Stomach (tissue), 19 donors: ENCODE measurements at places on chromosomes 2 and 18. TPM values are rescaled to one million over a fixed set of nuclear protein-coding genes. Genes with fewer than 3 reads are reported as not detected.

- no peak for DNase-seq
Observed at GRCh38 chr2:195313962-195314361, 343.1 kb upstream of the SLC39A10 start.

DYNAP gene
- not detected for total RNA-seq

DNA sequence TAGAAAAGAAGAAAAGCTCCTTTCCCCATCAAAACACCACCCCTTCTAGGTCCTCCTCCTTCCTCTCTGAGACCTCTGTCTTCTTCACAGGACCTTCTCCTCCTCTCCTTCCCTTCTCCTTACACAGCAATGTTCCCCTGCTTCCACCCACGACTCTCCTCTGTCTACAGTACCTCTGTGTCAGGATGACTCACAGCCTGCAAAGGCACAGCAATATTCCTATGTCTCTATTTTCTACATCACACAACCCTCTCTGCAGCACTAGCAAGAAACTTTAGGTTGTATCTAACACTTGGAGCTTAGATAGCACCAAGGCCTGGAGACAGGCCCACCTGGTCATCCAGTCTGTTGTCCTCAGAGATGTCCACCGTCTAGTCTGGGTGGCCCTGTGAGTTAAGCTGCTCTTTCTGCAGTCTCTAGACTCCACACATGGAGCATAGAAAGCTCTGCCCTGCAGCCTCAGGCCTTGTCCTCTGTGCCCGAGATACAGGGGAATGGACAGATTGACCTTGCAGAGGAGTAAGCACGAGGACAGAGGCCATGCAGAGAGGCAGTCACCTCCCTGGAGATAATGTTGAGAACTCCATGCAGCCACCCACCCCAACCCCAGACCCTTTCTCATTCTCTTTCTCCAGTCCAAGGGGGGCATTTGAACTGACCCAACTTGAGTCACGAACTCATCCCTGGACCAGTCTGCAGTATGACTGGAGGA, 212.0 kb downstream of the TNS1 start:
- DNase-seq: peak; percentile 20

- no peak for DNase-seq
Observed at GRCh38 chr18:76396792-76397191, 98.2 kb downstream of the ZNF516 start.

ECEL1 gene
- not detected for total RNA-seq

GRCh38 chr2:38167968-38168350, 92.0 kb upstream of the CYP1B1 start:
- no peak for DNase-seq

RAB27B gene
- 38.8 TPM for total RNA-seq

DNA sequence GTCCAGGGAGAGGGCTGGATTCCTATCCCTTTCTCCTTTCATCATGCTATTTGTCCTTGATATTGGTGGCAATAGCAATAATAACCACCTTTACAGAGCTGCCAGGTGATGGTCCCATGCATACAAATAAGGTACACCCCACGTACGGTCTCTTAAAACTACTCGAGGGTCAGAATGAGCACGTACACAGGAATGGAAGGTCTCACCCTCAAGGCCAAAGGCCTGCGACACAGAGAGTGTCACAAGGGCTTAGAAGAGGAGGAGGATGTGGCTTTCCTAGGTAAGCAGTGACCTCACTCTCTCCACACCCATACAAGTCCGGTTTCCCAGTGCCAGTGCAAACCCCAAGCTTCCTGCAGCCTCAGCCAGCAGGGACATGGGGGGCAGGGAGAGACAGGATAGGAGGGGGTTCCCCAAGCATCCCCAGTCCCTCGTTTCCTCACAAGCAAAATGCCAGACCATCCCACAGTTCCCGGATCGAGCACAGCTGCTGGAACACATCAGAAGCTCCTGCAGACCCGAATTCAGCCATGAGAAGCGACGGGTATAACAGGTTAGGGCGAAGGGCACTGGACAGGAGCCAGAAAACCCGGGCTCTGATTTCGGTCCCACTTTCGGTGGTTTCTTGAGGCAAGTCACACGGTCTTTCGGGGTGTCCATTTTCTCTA, 49.2 kb downstream of the PLB1 start:
- peak; percentile 30 for DNase-seq

GRCh38 chr2:220353897-220354296, 726.5 kb downstream of the SLC4A3 start:
- no peak for DNase-seq

DNA sequence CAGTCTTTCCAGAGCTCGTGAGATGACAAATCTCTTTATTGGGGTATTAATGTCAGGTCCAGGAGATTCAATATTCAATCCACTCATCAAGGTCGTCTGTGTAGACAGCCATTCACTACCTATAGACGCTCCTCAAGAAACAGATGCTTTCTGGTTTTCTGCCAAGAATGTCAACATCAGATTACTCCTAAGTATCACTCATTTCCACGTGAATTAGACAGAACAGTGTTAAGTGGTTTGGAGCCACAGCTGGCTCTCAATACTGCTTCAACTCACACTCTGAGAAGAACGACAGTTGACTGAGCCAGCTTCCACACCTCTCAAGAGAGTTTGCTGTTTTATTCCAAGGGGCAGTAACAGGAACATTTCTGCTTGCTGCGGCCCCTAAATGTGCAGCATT, 113.5 kb upstream of the NEDD4L start:
- no peak for DNase-seq

GRCh38 chr18:63882333-63883141, 5.0 kb upstream of the SERPINB2 start:
- DNase-seq: peak; percentile 50

GRCh38 chr2:220779931-220780330, 792.2 kb downstream of the EPHA4 start:
- DNase-seq: peak; percentile 64

SIX3 gene
- total RNA-seq: not detected

GRCh38 chr18:49371786-49372185, 88.7 kb downstream of the DYM start:
- no peak for DNase-seq

CPLX4 gene
- not detected for total RNA-seq

DNA sequence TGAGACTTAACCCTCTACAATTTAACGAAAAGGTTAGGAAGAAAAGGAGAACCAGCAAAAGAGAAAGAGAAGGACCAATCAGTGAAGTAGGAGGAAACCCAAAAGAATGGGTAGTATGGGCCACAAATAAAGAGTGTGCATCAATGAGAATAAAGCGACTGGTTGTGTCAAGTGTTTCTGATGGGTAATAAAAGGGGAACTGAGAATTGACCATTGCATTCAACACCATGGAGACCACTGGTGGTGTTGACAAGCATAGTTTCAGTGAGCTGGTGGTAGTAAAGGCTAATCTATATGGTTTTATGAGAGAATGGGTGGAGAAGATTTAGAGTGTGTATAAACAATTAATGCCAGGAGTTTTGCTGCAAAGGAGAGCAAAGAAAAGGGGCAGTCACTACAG, 75.4 kb downstream of the CSRNP3 start:
- no peak for DNase-seq

DNA sequence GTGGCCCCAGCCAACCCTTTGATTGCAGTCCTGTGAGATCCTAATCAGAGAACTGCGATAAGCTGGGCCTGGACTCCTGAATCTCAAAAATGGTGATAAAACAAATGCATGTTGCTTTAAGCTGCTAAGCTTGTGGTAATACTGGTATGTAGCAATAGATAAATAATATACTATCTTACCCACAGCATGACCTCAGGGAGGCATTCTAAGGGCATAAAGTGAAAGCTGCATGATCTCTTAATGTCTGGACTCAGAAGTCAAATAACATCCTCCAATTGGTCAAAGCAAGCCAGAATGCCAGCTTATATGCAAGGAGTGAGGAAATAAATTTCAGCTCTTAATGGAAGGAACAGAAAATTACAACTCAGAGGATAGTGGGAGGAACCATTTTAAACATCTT, 246.1 kb downstream of the FSIP2 start:
- DNase-seq: no peak

POTEJ gene
- total RNA-seq: 4.9 TPM

- no peak for DNase-seq
Observed at GRCh38 chr2:39697454-39697853, 31.7 kb downstream of the TMEM178A start.

MCEE gene
- not detected for total RNA-seq

GRCh38 chr2:73971722-73972121, 13.0 kb upstream of the TET3 start:
- DNase-seq: no peak

DNA sequence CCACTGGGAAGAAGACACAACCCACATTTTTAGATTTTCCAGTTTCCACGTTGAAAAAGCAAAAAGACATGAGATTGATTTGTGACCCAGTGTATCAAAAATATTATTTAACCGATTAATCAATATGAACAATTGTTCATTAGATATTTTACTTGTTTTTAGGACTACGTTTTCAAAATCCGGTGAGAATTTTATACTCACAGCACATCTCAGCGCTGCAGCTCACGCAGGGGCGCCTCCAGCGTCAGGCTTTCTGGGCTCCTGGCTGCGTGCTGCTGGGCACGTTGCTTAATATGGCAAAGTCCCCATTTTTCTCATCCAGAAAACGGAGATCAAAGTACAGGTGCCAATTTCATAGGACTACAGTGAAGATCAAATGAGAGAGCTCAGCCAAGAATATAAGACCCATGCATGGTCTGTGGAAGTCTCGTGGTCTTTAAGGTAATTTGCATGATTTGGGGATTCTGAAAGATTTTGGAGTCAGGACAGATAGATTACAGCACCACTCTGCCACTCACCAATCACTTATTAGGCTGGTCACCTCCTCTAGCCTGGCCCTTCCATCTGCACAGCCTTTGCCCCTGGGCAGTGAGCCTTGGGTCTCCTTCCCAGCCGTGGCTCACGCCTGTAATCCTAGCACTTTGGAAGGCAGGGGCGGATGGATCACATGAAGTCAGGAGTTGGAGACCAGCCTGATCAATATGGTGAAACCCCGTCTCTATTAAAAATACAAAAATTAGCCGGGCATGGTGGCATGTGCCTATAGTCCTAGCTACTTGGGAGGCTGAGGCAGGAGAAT, 36.2 kb downstream of the PTPN18 start:
- no peak for DNase-seq

OTOS gene
- total RNA-seq: not detected

QPCT gene
- total RNA-seq: 12.5 TPM

DNA sequence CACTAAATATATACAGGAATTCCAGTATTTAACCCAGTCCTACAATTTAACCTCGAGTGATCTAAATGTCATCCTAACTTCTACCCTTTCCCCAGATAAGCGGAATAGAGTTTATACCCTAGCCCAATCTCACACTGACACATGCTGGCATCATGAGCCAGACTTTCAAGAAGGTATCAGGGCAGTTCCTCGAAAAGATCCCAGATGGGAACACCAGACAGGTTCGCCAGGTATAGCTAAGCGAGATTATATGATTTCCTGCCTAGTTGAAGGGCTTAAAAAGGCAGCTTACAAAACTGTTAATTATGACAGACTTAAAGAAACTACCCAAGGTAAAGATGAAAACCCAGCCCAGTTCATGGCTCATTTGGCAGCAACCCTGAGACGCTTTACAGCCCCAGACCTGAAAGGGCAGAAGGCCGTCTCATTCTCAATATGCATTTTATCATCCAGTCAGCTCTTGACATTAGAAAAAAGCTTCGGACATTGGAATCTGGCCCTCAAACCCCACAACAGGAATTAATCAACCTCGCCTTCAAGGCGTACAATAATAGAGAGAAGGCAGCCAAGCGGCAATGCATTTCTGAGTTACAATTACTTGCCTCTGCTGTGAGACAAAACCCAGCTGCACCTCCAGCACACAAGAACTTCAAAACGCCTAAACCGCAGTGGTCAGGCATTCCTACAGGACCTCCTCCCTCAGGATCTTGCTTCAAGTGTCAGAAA, 668.2 kb upstream of the PKDCC start:
- DNase-seq: no peak

IL18RAP gene
- total RNA-seq: 1.8 TPM

RAX gene
- total RNA-seq: not detected

DNA sequence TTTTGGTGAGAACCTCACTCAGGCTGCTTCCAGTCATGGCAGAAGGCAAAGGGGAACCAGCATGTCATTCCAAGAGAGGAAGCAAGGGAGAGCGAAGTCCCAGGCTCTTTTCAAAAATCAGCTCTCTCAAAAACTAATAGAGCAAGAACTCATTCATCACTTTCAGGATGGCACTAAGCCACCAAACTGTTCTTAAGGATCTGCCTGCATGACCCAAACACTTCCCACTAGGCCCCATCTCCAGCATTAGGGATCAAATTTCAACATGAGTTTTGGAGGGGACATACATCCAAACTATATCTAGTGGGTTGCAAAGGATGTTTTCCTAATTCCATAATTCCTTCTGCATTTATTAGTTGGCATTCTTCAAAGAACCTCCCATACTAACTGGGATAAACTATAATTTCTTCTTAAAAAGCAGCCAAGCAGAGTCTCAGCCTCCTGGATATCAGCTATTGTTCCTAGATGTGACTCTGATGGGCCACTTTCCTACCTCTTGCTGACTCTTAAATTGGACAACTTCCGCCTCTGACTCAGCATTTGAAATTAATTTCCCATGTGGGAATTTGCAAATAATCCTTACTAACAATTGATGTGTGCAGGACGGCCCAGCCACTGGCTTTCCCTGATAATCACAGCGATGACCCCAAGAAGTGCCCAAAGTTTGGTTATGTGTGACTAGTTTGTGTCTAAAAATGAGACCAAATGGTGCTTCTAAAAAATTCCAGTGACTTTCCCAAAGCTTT, 5.5 kb upstream of the REV1 start:
- DNase-seq: no peak

DNA sequence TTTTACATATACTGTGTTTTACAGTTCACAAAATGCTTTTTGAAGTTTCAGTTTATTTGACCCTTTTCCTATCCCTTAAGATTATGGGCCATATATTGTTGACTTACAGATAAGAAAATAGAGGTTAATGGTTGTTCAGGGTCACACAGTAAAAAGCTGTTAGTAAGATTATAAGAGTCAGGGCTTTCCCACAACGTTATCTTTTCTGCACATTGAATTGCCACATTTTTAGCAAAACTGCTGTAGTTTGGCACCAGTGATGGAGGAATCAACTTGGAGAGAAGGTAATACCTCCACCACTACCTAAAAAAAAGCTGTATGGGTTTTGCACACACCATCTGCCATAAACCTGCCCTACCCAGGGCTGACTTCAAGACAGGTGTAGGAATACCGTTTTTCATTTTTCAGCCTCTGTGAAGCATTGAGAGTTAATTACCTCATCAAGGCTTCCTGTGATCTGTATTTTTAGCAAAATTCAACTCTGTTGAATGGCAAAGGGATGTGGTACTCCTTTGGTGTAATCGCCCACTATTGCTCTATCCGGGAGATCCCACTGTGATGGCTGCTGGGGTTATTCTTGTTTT, 5.0 kb downstream of the SOWAHC start:
- no peak for DNase-seq

- peak; percentile 23 for DNase-seq
Observed at GRCh38 chr2:8548619-8549150, 133.2 kb upstream of the ID2 start.

- DNase-seq: no peak
Observed at GRCh38 chr18:77392321-77392720, 142.7 kb downstream of the GALR1 start.

- no peak for DNase-seq
Observed at GRCh38 chr2:68250196-68250595, 2.1 kb downstream of the PPP3R1 start.

CGREF1 gene
- 4.1 TPM for total RNA-seq

GRCh38 chr18:68707646-68708045, 7.3 kb downstream of the TMX3 start:
- DNase-seq: no peak

- DNase-seq: no peak
Observed at GRCh38 chr2:239545741-239546392, 145.0 kb upstream of the HDAC4 start.
